ENCODE measurements at places on chromosomes 3 and 15.
A peak's percentile ranks its signal among the peaks of the same experiment; 100 is the strongest.

DNA sequence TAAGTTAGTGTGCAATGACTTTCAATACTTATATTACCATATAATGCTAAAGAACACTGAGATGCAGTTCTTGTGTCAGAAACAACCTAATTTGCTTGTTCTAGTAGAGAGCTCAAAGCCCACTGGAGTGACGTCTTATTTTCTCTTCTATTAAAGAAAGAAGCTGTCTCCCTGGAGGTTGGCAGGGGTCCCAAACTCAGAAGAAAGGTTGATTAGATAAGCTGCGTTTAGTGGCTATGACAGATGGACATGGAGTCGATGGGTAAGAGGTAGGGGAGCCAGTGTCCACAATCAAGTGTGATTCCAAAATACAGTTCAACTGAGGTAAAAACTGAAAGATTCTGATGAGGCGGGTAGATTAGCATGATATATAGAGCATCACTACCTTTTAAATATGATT is 363.6 kb downstream of the NLGN1 start:
- DNase-seq = no peak

- DNase-seq = no peak
Observed at GRCh38 chr3:74883690-74884089, 269.2 kb upstream of the CNTN3 start.

- DNase-seq = no peak
Observed at GRCh38 chr3:40237889-40238571, 71.5 kb upstream of the EIF1B start.

DNA sequence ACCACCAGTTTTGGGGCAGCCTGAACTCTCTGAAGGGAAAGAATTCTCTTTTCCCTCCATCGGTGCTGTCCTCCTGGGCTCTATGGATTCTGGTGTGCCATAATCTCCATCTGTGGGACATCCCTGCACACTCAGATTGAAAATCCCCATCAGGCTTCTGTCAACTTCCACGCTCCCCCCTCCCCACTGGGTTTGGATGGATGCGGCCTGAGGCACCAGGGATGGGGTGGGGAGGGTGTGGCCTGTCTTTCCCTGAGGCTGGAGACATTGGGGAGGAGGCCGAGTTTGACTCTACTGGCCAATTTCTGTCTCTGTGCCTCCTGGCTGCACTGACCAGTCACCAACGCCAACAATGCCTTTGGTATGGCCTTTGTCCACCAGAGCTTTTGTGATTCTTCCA is 16.3 kb upstream of the FBLN2 start:
- DNase-seq = no peak

DNA sequence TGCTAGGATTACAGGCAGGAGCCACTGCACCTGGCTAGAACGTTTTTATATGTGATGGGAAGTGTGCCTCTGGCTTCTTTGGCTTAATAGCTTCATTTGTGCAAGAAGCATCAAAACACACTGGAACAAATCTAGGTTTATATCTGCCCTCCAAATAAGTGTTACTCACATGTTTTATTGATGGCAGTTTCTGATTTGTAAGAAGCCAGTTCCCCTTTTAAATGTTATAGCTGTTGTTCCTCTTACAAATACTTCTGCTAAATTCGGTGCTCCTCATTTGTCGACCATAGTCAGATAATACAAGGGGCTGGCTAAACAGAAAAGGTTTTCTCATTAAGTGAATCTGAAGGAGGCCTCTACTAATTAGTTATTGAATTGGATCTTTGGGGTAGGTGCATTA is 307.1 kb upstream of the SEMA6D start:
- DNase-seq = peak; percentile 6

GRCh38 chr3:134369231-134369741 is 5.0 kb downstream of the AMOTL2 start:
- DNase-seq = no peak

- no peak for DNase-seq
Observed at GRCh38 chr3:71008350-71008935, 575.1 kb downstream of the FOXP1 start.

- DNase-seq = no peak
Observed at GRCh38 chr15:85825719-85826118, 31.0 kb upstream of the KLHL25 start.

DNA sequence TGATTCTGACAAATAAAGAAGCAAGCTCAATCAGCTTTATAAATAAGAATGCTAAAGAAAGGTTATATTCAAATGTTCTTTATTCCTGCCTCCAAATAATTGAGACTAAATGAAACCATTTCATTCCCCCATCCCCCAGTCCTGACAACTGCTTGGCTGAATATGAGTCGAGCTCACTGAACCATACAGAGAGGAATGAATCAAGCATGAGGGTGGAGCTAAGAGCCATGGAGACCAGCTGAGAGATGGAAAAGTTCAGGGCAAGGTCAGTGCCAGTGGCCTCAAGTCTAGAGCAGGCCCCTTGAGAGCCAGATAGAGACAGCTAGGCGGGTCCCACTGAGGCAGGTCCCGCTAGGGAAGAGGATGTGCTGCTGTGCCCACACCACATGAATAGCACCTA is 188.7 kb upstream of the EIF1B start:
- DNase-seq = no peak

DNA sequence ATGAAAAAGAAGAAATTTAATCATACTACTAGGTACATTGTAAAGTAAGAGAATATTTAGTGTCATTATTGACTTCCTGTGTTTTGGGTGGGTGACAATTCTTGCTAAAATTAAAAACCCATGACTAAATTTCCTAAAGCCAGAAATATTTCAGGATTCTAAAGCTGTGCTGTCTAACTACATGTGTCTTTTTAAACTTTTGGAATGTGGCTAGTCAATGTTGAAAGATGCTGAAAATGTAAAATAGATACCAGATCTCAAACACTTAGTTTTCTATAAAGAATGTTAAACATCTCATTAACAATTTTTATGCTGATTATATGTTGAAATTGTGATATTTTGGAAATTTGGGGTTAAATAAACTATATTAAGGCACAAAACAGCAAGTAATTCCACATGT is 308.9 kb upstream of the TMCO5A start:
- DNase-seq = no peak
